ENCODE measurements at places on chromosomes 13 and 19.

DNA sequence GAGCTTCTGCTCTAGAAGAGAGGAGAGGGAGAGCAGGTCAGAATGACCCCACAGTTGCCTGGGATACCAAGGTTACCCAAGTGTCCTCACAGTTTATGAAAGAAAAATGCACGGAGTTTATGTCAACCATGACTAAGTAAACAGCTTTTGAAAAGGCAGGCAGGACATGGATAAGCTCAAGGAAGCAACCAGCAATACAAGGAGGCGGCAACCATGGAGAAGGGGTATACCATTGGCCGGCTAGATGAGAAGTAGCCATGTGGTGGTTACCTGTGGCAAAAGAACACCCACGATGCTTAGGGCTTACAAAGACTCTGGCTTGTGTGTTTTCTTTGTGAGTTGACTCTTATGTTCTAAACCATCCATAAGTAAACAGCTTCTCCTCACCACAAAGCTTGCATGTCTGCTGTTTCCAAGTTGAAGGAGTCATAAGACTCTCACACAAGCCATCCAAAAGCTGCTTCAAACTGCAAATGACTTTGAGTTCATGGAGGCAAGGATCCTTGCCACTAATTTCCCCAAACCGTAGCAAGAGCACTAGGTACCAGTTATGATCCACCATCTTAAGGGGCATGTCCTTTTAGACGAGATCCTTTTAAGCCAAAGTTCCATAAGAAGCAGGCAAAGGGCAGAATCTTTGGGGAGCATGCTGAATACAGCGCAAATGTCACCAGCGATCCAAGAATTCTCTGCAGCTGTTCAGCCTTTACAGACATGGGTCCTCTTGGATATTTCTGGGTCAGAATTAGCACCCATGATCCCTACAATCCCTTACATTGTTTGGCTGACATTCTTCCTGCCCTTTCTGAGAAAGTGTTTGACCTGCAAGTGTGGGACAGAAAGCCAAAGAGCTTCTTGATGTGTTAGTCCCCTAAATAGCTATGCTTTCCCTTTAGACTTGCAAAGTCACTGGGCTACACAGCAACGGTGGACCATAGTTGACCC lies 74.8 kb upstream of the IPO5 start:
- no peak for DNase-seq

DNA sequence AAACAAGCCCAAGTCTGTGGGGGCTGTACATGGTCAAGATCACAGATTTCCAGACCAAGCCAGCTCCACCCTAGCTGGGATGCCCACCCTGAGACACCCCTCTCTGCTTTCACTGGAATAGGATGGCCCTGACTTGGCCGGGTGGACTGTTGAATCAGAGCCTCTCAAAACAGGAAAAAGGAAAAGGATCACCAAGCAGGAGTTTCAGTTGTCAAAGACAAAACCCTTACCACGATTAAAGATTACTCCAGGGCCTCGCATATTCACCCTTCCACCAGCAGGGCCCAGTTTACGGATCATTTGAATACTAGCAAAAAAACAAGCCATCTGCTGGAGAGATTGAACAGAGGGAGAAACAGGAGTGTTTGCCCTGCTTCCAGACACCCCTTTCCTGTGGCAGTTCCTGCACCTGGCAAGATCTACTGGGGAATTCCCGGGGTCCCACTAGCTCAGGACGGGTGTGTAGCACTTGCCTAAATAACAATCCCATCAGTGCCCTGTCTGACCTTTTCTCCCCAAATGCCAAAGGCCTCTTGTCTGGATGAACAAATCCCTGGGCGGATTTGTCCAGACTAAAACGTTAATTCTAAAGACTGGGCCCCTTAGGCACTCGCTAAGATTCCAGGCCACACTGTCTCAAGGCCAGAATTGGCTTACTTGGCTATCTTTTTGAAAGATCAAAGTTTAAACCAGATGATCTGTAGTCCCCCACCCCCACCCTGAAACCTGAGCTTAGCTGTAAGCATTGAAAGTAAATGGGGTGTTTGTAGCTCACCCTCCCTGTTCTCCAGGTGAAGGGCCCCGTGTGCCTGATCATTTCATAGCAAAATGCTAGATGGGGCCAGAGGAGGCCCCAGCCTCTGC lies 38.4 kb downstream of the ACTN4 start:
- DNase-seq, result no peak

- DNase-seq, result peak; percentile 32
These were observed 32.7 kb upstream of the GPR183 start for GRCh38 chr13:99339736-99340397.

DNA sequence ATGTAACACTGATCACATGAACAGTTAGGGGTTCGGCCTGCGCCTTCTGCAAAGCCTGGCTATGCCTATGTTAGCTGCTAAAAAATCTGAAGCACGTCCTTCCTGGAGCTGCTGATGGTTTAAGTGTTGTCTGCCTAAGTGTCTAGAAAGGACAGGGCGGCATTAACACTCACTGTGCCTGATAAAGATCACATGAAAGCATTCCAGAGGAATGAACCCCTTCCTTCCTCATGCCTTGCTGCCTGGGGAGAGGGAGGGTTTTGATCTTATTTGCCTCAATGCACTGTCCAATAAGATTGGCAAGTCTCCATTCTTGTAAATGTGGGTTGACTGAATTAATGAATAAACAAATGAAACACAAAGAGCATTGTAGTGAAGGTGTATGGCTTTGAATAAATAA lies 5.2 kb downstream of the DOCK9 start:
- DNase-seq, result no peak

GRCh38 chr13:33806470-33807248 lies 11.3 kb upstream of the RFC3 start:
- DNase-seq, result no peak

GRCh38 chr19:46551164-46551563 lies 50.0 kb upstream of the CALM3 start:
- DNase-seq, result no peak

GRCh38 chr13:95191821-95192563 lies 109.3 kb downstream of the ABCC4 start:
- peak; percentile 50 for DNase-seq

- DNase-seq, result no peak
These were observed 8.1 kb downstream of the VSTM2B start for GRCh38 chr19:29533578-29534544.

DNA sequence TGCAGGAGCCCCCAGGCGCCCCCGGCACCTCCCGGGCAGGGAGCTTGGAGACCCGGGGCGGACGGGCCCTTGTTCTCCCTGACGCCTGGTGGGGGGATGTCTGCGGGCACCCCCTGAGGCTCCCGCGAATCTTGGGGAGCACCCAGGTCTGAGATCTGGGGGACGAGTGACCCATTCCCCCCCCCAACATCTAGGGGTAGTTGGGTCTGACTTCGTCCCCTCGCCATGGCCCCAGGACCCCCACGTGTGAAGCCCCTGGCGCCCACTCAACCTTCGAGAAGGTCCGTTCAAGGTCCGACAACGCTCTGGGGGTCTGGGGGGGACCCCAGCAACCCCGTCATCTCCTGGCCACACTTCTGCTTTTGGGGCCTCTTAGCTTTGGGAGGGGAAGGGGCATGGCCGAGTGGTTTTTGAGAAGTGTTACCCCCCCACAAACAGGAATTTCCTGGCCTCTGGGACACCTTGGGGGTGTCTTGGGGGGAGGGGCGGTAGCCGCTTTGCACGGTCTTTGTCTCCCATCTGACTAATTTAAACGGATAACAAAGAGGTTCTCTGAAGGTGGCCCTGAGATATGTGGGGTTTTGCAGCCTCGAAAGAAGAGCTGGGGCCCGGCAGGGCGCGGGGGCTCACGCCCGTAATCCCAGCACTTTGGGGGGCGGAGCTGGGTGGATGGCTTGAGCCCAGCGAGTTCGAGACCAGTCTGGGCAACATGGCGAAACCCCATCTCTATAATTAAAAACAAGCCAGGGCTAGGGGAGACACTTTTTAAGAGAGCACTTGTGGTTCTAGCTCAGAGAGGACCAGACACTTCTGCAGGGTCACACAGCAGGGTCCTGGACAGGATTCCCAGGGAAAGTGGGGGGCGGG lies 608 bp downstream of the CNN2 start:
- DNase-seq, result peak; percentile 36

Data from CD4-positive, alpha-beta T cell treated with Interferon gamma for 1 hour (primary cell).